Esophagus muscularis mucosa (tissue), 4 donors: ENCODE measurements at places on chromosomes 3 and 15. TPM values are rescaled to one million over a fixed set of nuclear protein-coding genes. Genes with fewer than 3 reads are reported as not detected.

DNA sequence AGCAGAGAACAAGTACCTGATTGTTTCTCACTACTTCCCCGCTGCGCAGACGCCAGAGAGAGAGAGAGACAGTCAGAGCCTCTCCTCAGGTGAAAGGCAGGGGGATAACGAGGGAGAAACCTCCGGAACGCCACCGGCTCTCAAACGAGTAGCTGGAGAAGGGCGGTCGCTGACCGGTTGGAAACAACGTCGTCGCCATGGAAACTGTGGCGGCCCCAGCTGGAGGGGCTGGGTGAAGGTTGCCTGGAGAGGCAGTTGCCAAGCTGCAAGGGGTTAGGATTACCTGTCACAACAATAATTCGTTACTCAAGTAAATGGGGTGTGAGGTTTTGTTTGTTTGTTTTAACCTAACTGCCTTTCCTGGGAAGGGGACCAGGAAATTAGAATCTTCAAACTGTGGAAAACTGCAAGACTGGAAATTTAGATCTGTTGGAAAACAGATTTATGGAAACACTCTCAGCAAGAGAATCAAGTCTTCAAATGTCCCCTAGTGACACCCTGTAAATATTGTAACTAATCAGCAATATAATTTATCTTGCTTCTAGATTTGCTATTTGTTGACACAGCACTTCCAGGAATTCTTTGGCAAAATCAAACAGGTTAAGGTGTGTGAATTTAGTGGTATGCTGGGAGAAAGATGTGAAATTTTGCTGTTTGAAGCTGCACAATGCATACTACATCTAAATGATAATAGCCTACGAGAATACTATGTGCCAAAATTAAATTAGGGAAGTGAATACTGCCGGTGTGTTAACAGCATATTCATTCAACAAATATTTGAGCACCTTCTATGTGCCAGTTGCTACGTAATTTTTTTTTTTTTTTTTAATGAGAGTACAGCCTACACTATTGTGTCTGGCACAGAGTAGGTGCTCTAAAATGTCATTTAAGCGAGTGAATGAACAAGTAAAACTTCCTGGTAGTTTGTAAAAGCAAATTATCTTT is at the start of gene DNAH12:
TSS of gene DNAH12 (minus strand) at position 164 of the 945 bp plus-strand sequence. CDS start 1,474 bp downstream, outside the sequence.
- DNase-seq = no peak

DNA sequence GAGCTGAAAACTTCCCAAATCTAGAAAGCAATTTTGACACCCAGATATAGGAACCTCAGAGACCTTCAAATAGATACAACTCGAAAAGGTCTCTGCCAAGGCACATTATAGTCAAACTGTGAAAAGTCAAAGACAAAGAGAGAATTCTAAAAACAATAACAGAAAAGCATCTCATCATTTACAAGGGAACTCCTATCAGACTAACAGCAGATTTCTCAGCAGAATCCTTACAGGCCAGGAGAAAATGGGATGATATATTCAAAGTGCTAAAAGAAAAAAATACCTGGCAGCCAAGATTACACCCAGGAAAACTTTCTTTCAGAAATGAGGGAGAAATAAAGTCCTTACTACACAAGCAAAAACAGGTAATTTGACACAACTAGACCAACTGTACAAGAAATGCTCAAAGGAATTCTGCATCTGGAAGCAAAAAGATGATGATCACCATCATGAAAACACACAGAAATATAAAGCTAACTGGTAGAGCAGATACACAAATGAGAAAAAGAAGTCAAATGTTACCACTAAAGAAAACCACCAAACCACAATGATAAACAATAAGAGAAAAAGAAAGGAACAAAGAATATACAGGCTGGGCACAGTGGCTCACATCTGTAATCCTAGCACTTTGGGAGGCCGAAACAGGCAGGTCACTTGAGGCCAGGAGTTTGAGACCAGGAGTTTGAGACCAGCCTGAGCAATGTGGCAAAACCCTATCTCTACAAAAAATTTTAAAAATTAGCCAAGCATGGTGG is 50.4 kb downstream of the ADAM10 start:
- no peak for DNase-seq

GRCh38 chr3:58840949-58841348 is 174.4 kb upstream of the FAM3D start:
- no peak for DNase-seq

TICRR gene
- total RNA-seq = not detected

GP5 gene
- total RNA-seq = 0.17 TPM

CCR1 gene
- 5.5 TPM for total RNA-seq
